ENCODE measurements at places on chromosomes 12 and 14. TPM values are rescaled to one million over a fixed set of nuclear protein-coding genes. Genes with fewer than 3 reads are reported as not detected.

- no peak for DNase-seq
Observed at GRCh38 chr14:83129496-83129895, 1595.8 kb upstream of the SEL1L start.

DNA sequence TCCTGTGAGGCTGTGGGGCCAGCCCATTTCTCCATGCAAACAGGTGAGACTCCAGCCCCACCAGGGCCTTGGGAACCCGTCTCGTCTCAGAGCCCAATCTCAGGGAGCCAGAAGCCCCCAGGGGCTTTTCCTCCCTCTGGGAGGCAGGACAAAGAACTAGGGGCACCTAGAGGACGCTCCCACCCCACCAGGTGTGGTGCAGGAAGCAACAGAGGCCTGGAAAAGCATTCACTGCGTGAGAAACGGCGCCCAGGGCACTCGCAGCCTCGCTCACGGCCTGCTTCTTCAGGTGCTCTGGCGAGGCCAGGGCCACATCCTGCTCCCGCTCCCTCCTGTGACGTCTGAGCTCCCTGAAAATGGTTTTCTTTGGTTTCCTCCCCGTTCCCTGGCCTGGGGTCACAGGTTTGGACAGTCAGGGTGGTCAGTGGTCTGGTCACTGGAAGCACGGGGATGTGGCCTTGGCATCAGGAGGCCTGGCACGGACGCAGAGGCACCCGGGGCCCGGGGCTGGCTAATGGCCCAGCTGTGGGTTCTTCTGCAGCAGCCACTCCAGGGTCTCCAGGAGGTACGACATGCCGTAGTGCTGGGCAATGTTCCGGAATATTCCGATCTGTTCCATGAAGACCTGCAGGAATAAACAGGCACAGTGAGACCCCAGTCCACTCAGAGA is 5.7 kb downstream of the P2RX2 start:
- no peak for DNase-seq

- no peak for DNase-seq
Observed at GRCh38 chr14:64733899-64734298, 29.7 kb downstream of the PLEKHG3 start.

DNA sequence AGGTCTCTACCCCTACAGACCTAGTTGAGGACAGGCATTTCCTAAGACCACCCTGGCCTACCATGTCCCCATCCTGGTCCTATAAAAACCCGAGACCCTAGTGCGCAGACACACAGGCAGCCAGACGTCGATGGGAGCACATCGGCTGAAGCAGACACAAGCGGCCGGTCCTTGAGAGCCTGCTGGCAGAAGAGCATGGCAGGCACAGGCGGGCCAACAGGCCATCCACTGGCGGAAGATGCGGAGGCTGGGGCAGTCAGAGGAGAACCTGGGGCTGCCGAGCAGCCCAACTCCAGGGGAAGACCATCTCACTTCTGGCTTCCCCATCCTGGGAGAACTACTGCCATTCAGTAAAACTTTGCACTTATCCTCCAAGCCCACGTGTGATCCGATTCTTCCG is 396.8 kb downstream of the AEBP2 start:
- no peak for DNase-seq

Gene LMNTD1
- not detected for polyA plus RNA-seq

Gene HRK
- polyA plus RNA-seq: not detected

Gene ARMH4
- polyA plus RNA-seq: 0.70 TPM

Gene CFAP251
- polyA plus RNA-seq: 48.0 TPM
